ENCODE measurements at places on chromosomes 12 and 14.

GRCh38 chr12:22656831-22657230 lies 31.9 kb downstream of the ETNK1 start:
- DNase-seq, result no peak

GRCh38 chr14:35414365-35414764 lies 9.8 kb upstream of the NFKBIA start:
- DNase-seq, result no peak

GRCh38 chr12:10697862-10698261 lies 24.0 kb upstream of the STYK1 start:
- DNase-seq, result no peak

- DNase-seq, result no peak
Measured at GRCh38 chr12:117328556-117329100, 32.8 kb downstream of the NOS1 start.

GRCh38 chr14:28764257-28765160 lies 2.1 kb upstream of the FOXG1 start:
- no peak for DNase-seq

DNA sequence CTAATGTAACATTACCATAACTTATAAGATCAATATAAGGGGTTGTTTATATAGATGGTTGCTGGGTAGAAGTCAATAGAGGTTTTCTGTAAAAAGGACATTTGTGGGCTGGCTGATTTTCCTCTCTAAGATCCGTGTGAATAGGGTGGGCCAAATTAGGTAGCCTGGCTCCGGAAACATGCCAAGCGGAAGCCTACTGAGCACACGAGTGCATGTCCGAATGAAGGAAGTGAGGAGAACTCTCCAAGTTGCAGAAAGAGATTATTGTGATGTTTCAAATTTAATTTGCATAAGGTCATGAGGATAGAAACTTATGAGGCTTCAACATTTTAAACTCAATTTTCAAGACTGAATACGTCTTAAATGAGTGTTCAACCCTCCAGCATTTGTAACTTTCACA lies 356.7 kb downstream of the SNAPC1 start:
- DNase-seq, result no peak

DNA sequence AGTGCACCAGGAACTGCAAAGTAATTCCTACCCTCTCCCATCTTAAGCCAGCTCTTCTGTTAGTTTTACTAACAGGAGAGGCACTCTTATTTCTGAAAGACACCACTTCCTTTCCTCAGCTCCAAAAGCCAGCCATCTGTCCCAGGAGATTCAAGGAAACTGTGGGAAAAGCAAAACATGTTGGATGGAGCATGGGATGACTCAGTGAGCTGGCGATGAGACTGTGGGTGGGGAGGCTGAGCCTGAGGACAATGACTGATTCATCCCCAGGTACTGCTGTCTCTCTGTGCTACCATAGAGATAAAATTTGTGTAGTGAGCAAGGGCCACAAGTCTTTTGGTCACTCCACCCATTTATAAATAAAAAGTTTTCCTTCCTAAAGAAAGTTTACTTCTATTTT lies 141.4 kb downstream of the MYRFL start:
- DNase-seq, result no peak

GRCh38 chr12:76340680-76341435 lies 7.4 kb downstream of the BBS10 start:
- no peak for DNase-seq

DNA sequence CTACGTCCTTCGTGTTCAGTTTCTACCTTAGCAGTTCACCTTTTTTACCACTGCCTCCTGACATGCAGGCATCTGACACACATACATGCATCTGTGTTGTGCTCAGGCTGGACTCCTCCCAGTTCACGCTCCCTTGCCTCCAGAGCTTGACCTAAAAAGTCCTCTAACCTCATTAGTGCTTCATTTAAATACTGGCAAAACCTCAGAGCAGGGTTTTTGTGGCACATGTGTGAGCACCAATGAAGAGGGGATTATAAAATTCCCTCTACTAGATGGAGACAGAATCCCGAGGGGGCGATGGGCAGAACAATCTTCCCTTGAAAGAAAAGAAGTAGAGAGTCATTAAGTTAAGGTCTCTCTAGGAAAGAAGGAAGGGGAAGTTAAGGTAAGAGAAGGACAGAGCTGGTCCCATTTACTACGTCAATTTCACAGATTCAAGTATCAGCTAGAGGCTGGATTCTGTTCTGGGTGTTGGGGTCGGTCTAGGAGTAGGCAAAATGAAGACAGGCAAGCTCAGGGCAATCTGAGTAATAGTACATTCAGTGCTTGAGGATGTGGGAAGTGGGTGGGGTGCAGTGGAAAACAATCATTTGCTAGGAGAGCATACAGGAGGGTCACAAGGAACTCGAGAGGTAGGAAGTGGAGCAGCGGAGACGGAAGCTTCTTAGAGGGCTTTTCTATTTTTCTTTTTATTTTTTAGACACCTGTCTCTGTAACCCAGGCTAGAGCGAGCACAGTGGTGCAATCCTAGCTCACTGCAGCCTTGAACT lies 7.5 kb downstream of the HAL start:
- DNase-seq, result no peak

- DNase-seq, result no peak
Measured at GRCh38 chr12:32255588-32255987, 143.8 kb upstream of the FGD4 start.

DNA sequence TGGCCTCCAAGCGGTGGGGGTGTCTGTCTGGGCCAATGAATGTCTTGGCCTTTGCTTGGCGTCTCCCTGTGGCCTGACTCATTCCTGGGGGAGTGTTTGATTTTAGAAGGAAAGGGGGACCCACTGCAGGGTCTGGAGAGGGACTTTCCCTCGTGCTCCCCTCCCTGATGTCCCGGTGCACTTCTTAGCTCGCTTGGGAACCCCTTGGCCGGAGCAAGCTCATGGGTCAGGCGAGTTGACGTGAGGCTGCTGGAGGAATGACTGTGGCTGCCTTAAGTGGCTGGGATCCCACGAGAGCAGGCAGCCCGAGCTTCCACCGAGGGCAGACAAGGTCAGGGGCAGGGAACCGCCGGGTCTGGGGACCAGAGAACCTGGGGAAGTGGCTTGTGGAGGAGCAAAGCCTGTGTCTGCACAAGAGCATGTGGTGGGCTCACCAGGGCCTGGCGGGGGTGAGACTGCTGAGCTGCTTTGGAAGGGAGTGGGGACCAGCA lies 218.4 kb upstream of the C14orf180 start:
- no peak for DNase-seq

DNA sequence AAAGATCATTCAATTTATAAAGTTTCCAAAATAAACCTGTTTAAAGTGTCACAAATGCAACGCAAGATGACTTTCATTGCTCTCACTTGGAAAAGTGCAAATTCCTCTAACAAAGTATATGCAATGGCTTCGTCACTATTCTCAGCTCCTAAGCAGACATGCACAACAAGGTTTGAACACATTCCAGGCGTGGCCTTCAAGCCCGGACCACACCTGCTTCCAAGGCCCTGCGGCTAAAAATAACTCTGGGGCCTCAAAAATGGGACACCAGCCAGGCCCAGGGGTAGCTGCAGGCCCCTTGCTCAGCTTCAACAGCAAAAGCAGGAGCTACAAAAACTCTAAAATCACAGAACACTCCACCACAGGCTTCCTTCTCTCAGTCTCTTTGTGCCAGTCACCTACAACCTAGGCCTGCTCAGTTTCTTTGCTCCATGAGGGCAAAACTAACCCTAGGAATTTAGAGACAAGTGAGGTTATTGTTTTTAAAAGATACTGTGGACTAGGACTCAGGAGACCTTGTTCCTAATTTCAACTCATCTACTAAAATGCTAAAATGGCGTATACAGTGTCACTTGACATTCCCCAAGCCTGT lies 29.3 kb downstream of the DUSP16 start:
- DNase-seq, result no peak

GRCh38 chr12:119573086-119573485 lies 20.5 kb upstream of the TMEM233 start:
- no peak for DNase-seq

DNA sequence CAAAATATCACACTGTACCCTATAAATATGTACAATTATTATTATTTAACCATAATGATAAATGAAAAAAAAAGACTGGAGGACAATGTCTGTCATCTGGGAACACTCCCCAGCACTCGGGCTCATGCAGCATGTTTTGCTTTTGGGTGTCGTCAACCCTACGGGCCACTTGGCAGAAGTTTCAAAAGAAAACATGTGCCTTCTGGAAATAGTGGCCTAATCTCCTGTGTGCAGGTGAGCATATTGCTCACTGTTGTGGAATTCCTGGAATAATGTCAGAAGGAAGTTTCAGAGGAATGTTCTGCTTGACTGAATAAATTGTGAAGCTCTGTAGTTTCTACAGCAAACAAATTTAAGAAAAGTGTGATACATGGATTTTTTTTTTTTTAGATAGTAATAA lies 298.3 kb downstream of the SSPN start:
- DNase-seq, result no peak

GRCh38 chr12:46212108-46212982 lies 56.5 kb downstream of the SLC38A1 start:
- DNase-seq, result no peak

DNA sequence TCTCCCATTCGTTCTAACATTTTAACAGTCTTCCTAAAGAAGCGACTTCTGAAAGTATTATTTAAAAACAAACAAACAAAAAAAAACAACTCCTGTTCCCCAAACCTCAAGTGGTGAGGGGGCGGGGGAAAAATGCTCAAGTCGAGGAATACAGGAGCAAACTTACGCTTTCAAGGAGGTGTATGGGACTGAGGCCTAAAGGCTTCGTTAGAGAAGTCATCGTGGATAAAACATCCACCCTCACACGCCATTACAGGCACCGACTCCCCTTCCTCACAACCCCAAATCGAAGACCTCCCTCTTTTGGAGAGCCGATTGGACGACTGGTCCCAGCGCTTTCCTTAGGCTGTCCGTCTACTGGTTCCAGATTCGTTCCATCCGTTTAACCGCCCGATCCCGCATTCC lies 693 bp downstream of the CBX5 start:
- DNase-seq, result no peak

GRCh38 chr12:29200586-29200985 lies 51.5 kb downstream of the FAR2 start:
- DNase-seq, result no peak

DNA sequence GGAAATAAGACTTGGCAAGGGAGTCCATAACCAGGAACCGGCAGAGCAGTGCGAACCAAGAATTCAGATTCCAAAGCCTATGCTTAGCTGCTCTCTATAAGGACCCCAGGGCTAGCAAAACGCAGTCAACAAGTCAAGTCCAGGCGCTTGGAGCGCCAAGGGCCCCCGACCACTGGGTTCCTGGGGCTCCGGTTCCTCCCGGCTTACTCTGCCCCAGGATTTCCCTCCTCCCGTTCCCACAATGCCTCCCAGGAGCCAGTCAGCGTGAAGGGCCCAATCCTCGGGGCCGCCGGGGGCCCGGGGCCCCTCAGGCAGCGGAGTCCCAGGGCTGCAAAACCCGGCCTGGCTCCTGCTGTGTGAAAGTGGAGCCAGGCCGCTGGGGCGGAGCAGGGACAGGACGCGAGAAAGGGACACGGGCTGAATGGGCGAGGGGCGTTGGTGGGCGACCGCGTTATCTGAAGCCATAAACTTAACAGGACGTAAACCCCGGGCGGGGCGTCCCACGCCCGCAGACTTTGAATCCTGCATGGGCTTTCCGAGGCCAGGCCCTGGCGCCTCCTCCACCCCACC lies 1.5 kb downstream of the KRT8 start:
- DNase-seq, result peak; percentile 98

DNA sequence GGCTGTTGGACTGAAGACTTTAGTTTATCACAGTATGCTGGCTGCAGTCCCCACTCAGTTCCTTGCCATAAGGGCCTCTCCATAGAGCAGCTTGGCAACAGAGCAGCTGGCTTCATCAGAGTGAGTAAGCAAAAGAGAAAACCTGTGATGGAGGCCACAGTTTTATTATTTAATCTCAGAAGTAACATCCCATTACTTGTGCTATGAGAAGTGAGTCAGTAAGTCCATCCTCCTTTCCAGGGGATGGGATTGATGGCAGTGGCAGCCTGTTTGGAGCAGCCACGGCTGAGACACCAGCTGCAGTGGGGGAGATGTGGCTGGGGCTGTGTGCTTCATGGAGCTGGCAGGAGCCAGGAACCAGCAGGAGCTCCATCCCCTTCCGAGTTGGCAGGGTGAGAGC lies 138.5 kb upstream of the SRRM4 start:
- DNase-seq, result no peak

DNA sequence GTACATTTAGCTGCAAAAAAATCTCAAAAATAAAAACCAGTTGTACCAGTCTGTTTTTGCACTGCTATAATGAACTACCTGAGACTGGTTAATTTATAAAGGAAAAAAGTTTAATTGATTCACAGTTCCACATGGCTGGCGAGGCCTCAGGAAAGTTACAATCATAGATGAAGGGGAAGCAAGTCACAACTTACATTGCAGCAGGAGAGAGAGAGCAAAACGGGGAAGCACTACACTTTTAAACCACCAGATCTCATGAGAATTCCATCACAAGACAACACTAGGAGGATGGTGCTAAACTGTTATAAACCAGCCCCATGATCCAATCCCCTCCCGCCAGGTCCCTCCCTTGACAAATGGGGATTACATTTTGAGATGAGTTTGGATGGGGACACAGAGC lies 186.0 kb downstream of the TMTC3 start:
- no peak for DNase-seq

- no peak for DNase-seq
Measured at GRCh38 chr12:25084816-25085215, 110.1 kb downstream of the DNAI7 start.

DNA sequence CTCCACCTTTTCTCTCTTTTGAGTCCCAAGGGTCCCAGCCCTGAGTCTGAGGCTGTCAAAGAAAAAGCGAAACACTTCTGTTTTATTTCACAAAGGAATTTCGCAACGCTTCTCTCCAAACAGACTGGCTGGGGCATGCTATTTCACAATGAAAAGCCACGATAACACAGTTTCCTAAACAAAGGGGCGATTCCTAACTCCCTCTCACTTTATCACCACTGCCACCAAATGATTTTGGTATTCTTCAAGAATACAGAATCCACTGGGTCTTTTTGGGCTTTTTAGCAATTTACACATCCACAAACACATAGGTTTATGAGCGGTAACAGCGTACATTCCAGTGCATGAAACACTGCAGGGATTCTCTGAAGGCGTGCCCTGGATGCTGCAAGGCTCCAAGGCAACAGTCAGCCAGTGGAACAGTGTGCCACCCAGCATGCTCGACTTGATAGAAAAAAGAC lies 161.2 kb downstream of the DAD1 start:
- no peak for DNase-seq

GRCh38 chr14:55505846-55506245 lies 65.4 kb upstream of the TBPL2 start:
- no peak for DNase-seq

GRCh38 chr12:117365049-117365616 lies 3.7 kb upstream of the NOS1 start:
- DNase-seq, result no peak

DNA sequence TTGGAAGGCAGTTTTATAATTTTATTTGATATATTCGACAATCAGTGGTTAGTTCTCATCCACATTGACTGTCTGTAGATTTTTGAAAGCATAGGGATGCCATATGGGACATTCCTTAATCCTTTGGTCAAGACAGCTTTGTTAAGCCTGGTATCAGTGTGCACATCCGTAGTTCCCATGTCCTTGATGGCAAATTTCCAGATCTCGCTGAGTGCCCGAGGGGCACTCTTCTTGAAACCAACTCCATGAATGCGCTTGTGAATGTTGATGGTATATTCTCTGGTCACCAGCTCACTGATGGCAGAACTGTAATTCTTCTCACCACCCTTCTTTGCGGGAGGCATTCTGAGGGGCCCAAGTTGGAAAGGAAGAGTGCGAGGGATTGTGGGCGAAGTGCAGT lies 6.1 kb upstream of the DENND5B start:
- no peak for DNase-seq

Data from osteoblast (primary cell).